ENCODE measurements at places on chromosomes 11 and 22. TPM values are rescaled to one million over a fixed set of nuclear protein-coding genes. Genes with fewer than 3 reads are reported as not detected.

Gene APOBEC3F
- 1.8 TPM for total RNA-seq

Gene TUBA8
- total RNA-seq = 1.00 TPM

Gene OR6T1
- not detected for total RNA-seq

Gene OSM
- total RNA-seq = not detected

Gene BMAL1
- 6.8 TPM for total RNA-seq

Gene CRYBB3
- total RNA-seq = not detected

Gene C22orf15
- total RNA-seq = not detected

Gene HSPB2
- total RNA-seq = not detected

Gene DGCR6
- 2.1 TPM for total RNA-seq

Gene DCDC1
- total RNA-seq = 0.55 TPM

Gene TSPAN18
- total RNA-seq = 2.3 TPM

Gene TREH
- not detected for total RNA-seq

Gene ADAMTS8
- 1.1 TPM for total RNA-seq

Gene KCNA4
- total RNA-seq = not detected

Gene B3GAT1
- not detected for total RNA-seq

Gene IL18
- 97.1 TPM for total RNA-seq

Gene SLC22A9
- total RNA-seq = not detected

Gene RAG2
- total RNA-seq = not detected

Gene OR52A1
- not detected for total RNA-seq

Gene MAJIN
- not detected for total RNA-seq

Gene MUC6
- 0.01 TPM for total RNA-seq

Gene OR4C6
- total RNA-seq = not detected

Gene GPHA2
- not detected for total RNA-seq

Gene OR52I2
- not detected for total RNA-seq

Gene HTR3A
- not detected for total RNA-seq

Gene UPK2
- total RNA-seq = 0.39 TPM

Measured in A549 treated with Mapracorat at 1 μM for 4 hours (cell line).